ENCODE measurements at places on chromosomes 11 and 22.

GRCh38 chr22:29194184-29194583 lies 11.5 kb upstream of the EMID1 start:
- DNase-seq: no peak

DNA sequence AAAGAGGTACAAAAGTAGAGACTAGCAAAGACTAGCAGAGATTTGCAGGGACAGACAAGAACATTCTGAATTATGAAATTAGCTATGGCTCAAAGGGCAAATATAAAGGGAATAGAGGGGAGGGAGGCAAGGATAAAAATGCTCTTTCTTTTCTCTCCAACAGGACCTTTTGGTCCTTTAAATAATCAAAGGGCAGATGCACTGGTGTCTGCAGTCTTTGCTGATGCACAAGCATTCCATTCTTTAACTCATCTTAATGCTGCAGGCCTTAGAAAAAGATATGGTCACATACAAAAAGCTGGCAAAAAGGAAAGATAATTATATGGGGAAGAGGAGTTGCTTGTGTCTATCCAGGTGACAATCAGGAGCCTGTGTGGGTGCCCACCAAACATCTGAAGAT lies 53.6 kb upstream of the SC5D start:
- DNase-seq: no peak

GRCh38 chr11:114059278-114059983 lies at the start of gene ZBTB16:
Gene ZBTB16 (plus strand): TSS chr11:114059711. CDS start chr11:114063301, 3,590 bp downstream.
- no peak for DNase-seq

GRCh38 chr11:32433101-32433913 lies 2.0 kb downstream of the WT1 start:
- DNase-seq: no peak

GRCh38 chr11:61607920-61608599 lies 27.2 kb upstream of the SYT7 start:
- DNase-seq: no peak

Data from activated naive CD4-positive, alpha-beta T cell (primary cell).